ENCODE measurements at places on chromosomes 16 and 17.

GRCh38 chr17:8884336-8884990 is 17.0 kb upstream of the PIK3R6 start:
- H3K4me3 ChIP-seq = no peak overlapping the region
- H3K4me1 ChIP-seq = peaks cover 4% of the 10 kb centered on the region
- DNase-seq = no peak
- no peak overlapping the region for H3K27ac ChIP-seq
- H3K27me3 ChIP-seq = no peaks in the 10 kb centered on the region

DNA sequence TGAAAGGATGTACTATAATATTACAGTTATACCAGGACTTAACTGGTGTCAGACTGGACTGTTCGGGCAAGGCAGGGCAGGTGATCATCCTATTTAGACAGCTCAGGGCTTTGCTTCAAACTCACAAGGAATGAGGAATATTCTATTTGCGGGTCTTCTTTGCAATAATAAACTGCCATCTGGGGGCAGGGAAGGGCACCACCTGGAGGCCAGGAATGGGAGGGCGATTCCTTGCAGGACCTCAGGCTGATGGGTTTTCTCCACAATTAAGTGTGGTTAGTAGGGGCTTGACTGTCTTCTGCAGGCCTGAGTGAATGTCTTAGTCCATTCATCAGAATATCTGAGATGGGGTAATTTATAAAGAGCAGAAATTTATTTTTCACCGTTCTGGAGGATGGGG is 424.1 kb downstream of the CA10 start:
- H3K27ac ChIP-seq = no peak overlapping the region
- H3K4me3 ChIP-seq = no peak overlapping the region
- H3K36me3 ChIP-seq = no peaks in the 10 kb centered on the region
- DNase-seq = no peak
- peaks cover 9% of the 10 kb centered on the region for H3K4me1 ChIP-seq
- H3K27me3 ChIP-seq = peaks cover 24% of the 10 kb centered on the region

DNA sequence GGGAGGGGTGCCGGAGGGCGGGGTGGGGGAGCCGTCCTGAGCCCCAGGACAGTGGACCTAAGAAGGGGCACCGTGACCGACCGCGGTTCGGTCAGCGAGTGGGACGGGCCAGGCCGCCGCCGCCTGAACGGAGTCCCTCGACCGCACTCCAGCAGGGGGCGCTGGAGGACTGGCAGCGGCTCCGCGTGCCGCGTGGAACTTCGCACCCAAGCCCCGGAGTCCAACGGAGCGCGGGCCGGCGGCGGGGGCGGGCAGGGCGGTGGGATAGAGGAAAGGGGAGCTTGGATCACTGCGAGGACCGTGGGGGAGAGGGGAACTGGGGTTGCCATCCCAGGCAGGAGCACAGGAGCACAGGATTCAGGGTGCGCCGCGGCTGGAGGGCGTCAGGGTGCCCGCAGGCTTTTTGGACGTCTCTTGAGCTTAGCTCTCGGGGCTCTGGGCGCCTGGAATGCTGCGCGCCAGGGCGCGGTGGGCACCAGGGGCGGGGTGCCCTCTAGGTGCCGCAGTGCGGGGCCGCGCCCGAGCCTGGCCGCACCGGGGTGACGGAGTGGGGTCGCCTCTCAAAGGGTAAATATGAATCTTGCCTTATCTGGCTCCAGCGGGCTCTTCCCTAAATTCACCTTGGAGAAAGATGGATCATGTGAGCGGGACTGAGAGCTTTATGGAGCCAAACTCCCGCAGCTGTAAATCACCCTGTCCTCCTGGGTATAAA is 379 bp upstream of the OTOP2 start:
- H3K36me3 ChIP-seq = no peaks in the 10 kb centered on the region
- no peak overlapping the region for H3K27ac ChIP-seq
- H3K27me3 ChIP-seq = peaks cover 78% of the 10 kb centered on the region
- no peak overlapping the region for H3K4me3 ChIP-seq

- no peak for DNase-seq
- no peaks in the 10 kb centered on the region for H3K36me3 ChIP-seq
- no peaks in the 10 kb centered on the region for H3K4me1 ChIP-seq
- no peak overlapping the region for H3K4me3 ChIP-seq
- peaks cover 83% of the 10 kb centered on the region for H3K27me3 ChIP-seq
- no peak overlapping the region for H3K27ac ChIP-seq
These were observed 30.3 kb downstream of the B4GALNT2 start for GRCh38 chr17:49162866-49163265.

- H3K4me3 ChIP-seq = no peak overlapping the region
- H3K4me1 ChIP-seq = peaks cover 12% of the 10 kb centered on the region
- peaks cover 21% of the 10 kb centered on the region for H3K27me3 ChIP-seq
- H3K27ac ChIP-seq = no peak overlapping the region
These were observed 35.0 kb downstream of the JPH3 start for GRCh38 chr16:87637357-87637756.

DNA sequence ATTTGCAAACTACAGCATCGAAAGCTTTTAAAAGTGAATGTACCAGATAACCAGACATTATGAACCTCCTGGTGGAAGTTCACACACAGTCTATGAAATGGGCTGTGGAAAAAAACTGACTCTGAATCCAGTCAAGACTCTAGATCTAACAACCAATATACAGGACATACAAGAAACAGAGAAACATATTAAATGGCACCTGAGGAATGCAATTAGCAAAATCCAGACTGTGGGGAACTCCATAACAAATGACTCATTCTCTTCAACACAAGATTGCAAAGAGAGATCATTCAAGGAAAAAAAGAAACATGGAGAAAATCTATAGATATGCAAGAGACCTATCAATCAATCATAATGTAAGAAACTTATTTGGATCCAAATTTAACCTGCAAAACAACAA is 119.0 kb downstream of the MYO1D start:
- H3K27ac ChIP-seq = no peak overlapping the region
- H3K27me3 ChIP-seq = no peaks in the 10 kb centered on the region
- peaks cover 5% of the 10 kb centered on the region for H3K4me1 ChIP-seq

GRCh38 chr17:78031435-78031834 is 72.9 kb downstream of the TNRC6C start:
- peaks cover 13% of the 10 kb centered on the region for H3K36me3 ChIP-seq
- no peaks in the 10 kb centered on the region for H3K27me3 ChIP-seq
- no peak overlapping the region for H3K4me3 ChIP-seq
- H3K27ac ChIP-seq = no peak overlapping the region

GRCh38 chr17:80826955-80827645 is 164.5 kb upstream of the CHMP6 start:
- peaks cover 8% of the 10 kb centered on the region for H3K36me3 ChIP-seq
- DNase-seq = no peak
- no peak overlapping the region for H3K27ac ChIP-seq
- no peak overlapping the region for H3K4me3 ChIP-seq
- peaks cover 5% of the 10 kb centered on the region for H3K4me1 ChIP-seq

GRCh38 chr17:78958641-78959127 is 21.0 kb downstream of the LGALS3BP start:
- no peak for DNase-seq
- H3K27me3 ChIP-seq = peaks cover 9% of the 10 kb centered on the region
- H3K27ac ChIP-seq = no peak overlapping the region

GRCh38 chr17:50817838-50818237 is 17.5 kb upstream of the WFIKKN2 start:
- no peaks in the 10 kb centered on the region for H3K4me1 ChIP-seq
- no peak overlapping the region for H3K27ac ChIP-seq
- DNase-seq = no peak
- H3K27me3 ChIP-seq = peaks cover 4% of the 10 kb centered on the region
- H3K36me3 ChIP-seq = no peaks in the 10 kb centered on the region
